ENCODE measurements at places on chromosomes 7 and 10.

GRCh38 chr10:97134110-97134509, 51.6 kb downstream of the SLIT1 start:
- peaks cover 2% of the 10 kb centered on the region for H3K27me3 ChIP-seq
- no peak for DNase-seq
- H3K4me3 ChIP-seq: no peak overlapping the region
- H3K27ac ChIP-seq: no peak overlapping the region
- no peaks in the 10 kb centered on the region for H3K4me1 ChIP-seq

DNA sequence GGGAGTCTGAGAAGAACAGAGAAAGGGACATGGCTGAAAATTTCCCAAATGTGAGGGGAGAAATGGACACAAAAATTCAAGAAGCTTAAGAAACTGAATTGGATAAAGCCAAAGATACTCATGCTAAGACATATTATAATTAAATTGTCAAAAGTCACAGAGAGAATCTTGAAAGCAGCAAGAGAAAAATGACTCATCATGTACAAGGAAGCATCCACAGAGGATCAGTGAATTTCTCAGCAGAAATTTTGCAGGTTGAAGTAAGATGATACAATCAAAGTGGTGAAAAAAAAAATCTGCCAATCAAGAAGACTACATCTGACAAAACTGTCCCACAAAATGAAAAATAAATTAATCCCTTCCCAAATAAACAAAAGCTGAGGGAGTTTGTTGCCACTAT, 56.8 kb downstream of the MPP7 start:
- DNase-seq: no peak
- H3K36me3 ChIP-seq: peaks cover 12% of the 10 kb centered on the region
- no peak overlapping the region for H3K27ac ChIP-seq
- peaks cover 57% of the 10 kb centered on the region for H3K4me1 ChIP-seq
- H3K4me3 ChIP-seq: no peak overlapping the region

DNA sequence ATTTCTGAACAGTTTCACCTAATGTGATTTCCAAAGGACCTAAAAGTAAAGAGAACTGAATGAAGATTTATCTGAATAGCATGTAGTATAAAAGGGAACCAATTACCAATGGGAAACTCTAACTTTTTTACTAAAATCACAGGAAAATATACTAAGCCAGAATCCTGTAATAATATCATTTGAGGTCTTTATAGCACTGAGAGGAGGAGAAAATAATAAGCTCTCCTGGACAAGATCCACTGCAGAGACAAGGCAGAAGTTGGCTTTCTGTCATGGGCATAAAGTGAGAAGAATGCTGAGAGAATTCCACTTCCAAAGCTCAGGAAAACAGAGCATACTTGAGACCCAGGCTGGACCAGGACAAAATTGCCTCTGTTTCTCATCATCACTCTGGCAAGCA, 1131.4 kb downstream of the SORCS1 start:
- H3K4me1 ChIP-seq: no peaks in the 10 kb centered on the region
- no peaks in the 10 kb centered on the region for H3K27me3 ChIP-seq
- DNase-seq: no peak

- peaks cover 10% of the 10 kb centered on the region for H3K27me3 ChIP-seq
- DNase-seq: no peak
- H3K4me1 ChIP-seq: peaks cover 2% of the 10 kb centered on the region
- no peak overlapping the region for H3K27ac ChIP-seq
- H3K36me3 ChIP-seq: no peaks in the 10 kb centered on the region
These were observed 75.0 kb upstream of the JCAD start for GRCh38 chr10:30134171-30134945.

DNA sequence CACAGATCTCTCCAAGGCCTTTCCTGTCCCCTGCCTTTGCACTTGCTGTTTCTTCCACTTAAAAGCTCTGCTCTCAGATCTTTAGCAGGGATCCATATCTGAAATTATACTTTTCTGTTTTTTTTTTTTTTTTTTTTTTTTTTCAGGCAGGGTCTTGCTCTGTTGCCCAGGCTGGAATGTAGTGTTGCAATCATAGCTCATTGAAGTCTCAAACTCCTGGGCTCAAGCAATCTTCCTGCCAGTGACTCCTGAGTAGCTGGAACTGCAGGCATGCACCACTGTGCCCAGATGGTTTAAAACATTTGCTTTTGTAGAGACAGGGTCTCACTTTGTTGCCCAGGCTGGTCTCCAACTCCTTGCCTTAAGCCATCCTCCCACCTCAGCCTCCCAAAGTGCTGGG, 5.0 kb upstream of the TSPAN15 start:
- no peak overlapping the region for H3K4me3 ChIP-seq
- H3K27me3 ChIP-seq: no peaks in the 10 kb centered on the region
- DNase-seq: no peak
- H3K4me1 ChIP-seq: peaks cover 7% of the 10 kb centered on the region
- no peaks in the 10 kb centered on the region for H3K36me3 ChIP-seq
- no peak overlapping the region for H3K27ac ChIP-seq

All from naive thymus-derived CD8-positive, alpha-beta T cell (primary cell).